NAMALWA (cell line): ENCODE measurements at places on chromosomes 1 and 21.
A peak's percentile ranks its signal among the peaks of the same experiment; 100 is the strongest.

GRCh38 chr1:22104094-22104493 is 38.8 kb downstream of the WNT4 start:
- DNase-seq = no peak

- no peak for DNase-seq
Observed at GRCh38 chr1:153805886-153806719, 30.9 kb downstream of the SLC27A3 start.

DNA sequence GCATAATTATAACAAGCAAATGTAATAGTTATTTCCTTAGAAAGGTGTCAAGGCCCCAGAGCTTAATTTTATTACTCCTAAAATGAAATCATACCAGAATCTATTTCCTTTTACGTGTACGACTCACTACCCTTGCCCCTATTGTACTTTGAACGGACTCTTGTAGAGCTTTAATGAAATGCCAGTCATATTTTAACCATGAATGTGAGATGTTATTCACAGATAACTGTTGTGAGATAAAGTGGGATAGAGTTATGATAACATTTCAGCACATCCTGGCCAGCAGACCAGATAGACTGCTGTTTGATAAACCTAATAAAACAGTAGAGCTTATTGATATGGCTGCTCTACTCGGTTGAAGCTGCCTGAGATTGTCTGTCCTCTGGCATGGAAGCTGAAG is 500.8 kb upstream of the PBX1 start:
- no peak for DNase-seq

DNA sequence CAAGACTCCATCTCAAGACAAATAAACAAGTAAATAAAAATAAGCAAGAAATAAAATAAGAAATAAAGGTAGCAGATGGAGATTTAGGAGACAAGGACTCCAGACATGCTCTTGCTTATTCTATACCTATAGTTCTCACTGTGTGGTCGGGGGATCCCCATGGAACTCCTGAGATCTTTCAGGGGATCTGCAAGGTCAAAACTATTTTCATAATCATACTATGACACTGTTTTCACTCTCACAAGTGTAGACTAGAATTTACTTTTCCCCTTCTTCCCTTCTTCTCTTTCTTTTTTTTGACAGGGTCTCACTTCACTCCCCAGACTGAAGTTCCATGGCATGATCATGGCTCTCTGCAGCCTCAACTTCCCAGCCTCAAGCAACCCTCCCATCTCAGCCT is 29.8 kb upstream of the NLRP3 start:
- no peak for DNase-seq

DNA sequence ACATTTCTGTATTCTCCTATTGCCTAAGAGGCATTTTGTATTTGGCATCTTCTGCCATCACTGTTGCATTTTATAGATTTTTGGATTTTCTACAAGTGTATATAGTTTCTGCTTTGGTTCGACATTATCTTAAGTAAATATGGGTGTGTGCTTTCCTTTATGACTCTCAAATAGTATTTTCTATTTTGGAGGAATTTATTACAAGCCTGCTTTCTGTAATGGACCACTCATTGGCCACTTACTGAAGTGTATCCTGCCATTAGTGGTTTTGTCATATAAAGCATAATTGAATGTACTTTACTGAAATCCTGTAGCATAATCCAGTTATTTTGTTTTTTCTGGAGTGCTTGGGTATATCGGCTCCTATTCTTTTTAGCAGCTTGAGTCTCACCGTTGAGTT is 184.3 kb downstream of the PATJ start:
- no peak for DNase-seq

- no peak for DNase-seq
Observed at GRCh38 chr1:106879538-106879937, 176.9 kb upstream of the PRMT6 start.

DNA sequence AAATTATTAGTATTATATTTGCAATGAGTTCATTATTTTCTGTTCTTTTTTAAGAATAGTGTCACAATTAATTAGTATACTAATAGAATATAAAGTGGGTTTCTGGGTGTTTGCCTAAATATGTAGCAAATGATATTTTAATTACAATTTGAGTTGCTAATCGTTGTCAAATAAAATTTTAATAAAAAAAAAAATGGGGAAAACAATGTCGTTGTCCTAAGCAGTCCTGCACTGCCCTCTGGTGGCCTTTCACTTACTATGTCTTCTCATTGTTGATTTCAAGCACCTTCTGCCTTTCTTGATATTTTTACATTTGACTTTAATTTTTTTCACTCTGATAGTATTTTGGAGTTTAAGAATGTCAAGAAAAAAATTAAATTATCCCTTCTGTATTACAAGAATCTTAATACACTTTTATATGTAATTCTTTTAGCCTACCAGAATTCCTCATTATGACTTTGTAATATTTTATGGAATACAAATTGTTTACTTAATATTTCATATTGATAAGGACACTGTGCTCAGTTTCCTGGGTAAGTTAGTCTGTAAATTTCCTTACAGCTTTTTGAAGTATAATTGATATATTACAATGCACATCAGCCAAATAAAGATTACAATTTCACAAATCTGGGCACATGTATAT is 104.5 kb upstream of the FMN2 start:
- DNase-seq = peak; percentile 52

- peak; percentile 74 for DNase-seq
Observed at GRCh38 chr1:170967042-170967910, 31.9 kb downstream of the MROH9 start.

GRCh38 chr1:93675271-93675670 is 6.4 kb downstream of the BCAR3 start:
- DNase-seq = no peak

DNA sequence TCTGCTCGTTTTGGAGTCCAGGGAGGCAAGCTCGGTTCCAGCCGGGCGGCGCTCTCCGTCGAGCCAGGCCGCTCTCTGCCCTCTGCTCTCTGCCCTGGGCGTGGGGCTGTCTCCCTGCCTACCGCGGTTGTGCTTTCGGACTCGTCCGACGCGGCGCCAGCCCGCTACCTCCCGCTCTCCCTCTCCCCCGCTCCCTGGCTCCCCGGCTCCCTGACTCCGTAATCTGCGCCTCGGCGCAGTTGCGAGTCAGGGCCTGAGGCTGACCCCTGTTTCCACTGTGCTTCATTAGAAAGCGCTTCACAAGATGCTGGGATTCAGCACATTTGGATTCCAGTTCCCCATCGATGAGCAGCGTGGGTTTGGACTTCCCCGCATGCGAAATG is 2.2 kb downstream of the SOX13 start:
- DNase-seq = no peak

DNA sequence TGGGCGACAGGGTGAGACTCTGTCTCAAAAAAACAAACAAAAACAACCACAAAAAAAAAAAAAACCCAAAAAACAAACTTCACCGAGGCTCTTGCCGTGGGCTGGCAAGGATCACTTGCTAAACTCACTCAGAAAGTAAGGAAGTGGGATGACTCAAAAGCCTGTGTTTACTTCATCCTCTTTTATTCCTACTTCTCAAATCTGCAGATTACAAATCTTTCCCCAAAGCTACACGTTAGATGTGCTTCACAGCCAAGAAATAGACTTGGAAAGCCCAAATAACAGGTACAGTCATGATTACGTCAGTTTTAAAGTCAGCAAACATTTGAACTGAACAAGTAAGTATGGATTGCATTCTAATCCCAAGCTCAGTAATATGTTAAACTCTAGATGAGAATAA is 359.3 kb downstream of the ADGRL2 start:
- DNase-seq = no peak

DNA sequence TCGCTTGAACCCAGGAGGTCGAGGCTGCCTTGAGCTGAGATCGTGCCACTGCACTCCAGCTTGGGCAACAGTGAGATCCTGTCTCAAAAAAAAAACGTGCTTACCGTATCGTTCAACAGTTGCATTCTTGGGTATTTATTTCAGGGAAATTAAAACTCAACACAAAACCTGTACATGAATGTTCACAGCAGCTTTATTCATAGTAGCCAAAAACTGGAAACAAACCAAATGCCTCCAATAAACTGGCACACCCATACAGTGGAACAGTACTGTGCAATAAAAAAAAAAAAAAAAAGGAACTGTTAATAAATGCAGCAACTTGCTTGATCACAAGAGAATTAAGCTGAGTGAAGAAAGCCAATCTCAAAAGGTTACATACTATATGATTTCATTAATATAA is 6.7 kb downstream of the KHDRBS1 start:
- no peak for DNase-seq

DNA sequence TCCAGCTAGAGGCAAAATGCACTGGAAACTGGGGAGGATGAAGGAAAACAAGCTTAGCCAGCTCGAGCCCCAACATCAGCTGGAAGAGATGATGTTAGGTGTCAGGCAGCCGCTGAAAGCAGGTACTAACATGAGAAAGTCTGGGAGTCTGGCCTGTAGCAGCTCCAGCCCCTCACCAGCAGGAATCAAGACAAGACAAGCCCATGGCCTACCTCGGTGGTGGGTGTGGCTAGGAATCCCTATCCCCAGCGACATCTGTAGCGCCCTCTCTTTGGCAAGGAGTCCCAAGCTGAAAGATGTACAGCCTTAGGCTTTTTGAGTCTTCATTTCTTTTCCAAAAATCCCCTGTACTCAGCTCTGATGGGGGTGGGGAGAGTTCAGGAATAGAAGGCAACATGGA is 2.6 kb downstream of the DLGAP3 start:
- DNase-seq = no peak

GRCh38 chr1:168420177-168420576 is 123.6 kb downstream of the XCL2 start:
- DNase-seq = no peak

DNA sequence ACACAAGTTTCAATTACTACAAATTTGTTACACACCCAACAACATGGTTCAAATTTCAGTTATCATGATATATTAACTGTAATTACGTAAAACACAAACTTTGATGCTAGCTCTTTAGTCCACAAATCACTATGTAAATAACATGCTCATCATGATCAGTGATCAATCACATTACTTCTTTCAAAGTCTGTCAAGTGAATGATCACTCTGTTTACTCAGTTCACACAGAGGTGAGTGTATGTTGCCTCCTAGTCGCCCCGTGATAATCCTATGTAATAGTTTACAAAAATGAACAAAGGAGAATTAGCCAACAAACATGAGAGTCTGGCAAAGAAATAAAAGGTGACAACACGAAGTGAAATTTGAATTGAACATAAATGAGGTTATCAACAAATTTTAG is 14.3 kb downstream of the EDEM3 start:
- DNase-seq = no peak

GRCh38 chr1:82260051-82260450 is 459.3 kb downstream of the ADGRL2 start:
- DNase-seq = no peak

- no peak for DNase-seq
Observed at GRCh38 chr1:194071205-194071604, 884.8 kb upstream of the B3GALT2 start.
